ENCODE measurements at places on chromosomes 4 and X.

DNA sequence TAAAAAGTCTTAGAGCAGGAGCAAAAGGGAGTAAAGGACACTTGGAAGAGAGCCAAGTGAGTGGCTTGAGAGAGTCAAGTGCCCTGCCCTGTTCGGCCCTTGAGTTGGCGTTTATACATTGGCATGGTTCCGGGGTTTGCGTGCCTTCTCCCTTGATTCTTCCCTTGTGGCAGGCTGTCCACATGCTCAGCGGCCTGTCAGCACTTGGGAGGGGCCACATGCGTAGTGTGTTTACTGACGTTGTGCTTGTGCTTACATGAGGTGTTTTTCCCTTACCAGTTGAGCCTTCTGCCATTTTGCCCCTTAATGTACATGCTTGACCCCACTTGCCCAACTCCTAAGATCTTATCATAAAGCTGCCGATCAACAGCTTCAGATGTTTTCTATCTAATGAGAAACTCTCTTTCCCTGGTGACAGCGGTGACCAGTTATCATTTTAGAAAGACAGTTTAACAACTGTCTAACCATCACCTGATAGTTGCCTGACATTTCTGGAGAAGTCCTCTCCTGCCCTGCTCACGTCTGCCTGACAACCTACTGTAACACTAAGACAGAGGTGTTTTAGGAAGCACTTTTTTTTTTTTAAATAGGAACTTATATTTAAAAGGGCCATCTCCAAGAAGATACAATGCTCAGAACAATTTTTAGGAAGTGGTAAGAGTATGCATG is 49.5 kb upstream of the GC start:
- no peak for DNase-seq

DNA sequence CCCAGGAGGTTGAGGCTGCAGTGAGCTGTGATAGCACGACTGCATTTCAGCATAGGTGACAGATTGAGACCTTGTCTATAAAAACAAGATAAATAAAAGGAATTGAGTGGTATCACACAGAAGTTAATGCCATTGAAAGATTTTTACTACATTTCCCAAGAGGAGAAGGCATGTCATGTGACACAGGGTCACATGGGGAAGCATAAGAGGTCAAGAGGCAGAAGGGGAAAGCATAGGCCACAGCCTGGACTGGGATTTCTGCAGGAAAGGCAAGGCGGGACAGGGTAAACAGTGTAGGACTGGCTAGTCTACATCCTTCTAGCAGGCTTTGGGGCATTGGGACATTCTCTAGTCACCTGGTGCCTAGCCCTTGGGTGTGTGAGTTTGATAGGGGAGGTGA is 88.6 kb downstream of the PDGFRA start:
- DNase-seq, result no peak

DNA sequence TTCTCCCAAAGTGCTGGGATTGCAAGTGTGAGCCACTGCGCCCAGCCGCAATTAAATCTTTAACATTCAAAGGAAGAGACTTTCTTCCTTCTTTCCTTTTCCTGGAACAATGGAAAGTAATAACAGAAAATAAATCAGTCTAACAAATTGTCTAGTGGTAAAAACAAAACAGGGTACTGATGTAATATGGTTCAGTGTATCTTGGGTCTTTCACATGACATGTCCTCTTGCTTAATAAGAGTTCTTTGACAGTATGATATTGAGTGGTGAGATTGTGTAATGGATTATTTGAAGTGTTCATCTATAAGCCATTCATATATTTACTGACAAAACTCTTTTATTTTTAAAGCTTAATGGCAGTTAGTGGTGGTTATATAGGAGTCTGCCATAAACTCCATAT is 256.6 kb downstream of the SPRY1 start:
- DNase-seq, result no peak

DNA sequence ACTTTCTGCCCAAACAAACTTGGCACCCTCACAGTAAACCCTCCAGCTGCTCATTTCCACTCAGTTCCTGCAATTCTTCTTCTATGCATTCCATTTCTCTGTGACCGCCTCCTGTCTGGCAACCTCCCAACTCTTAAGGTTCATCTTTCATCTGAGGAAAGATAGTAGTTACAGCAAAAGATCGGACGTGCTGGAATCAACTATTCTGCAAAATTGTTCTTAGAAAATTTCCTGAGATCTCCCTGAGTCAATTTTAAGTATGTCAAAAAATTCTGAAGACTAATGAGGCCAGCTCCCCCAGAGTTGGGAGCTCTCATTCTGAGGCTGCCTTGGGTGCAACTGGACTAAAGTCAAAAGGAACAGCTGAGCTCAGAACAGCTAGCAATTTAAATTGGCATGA is 1026.0 kb downstream of the ADGRL3 start:
- no peak for DNase-seq

DNA sequence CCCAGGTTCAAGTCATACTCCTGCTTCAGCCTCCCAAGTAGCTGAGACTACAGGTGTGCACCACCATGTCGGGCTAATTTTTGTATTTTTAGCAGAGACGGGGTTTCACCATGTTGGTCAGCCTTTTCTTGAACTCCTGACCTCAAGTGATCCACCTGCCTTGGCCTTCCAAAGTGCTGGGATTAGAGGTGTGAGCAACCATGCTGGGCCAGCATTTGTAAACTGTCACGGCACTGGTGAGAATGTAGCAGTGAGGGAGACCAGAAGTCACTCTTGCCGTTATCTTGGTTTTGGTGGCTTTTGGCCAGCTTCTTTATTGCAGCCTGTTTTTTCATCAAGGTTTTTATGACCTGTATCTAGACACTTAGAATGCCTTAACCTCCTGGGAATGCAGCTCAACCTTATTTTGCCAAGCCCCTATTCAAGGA is 22.4 kb downstream of the PCDH18 start:
- no peak for DNase-seq

Measured in urothelium cell line (cell line).